Sigmoid colon (tissue), 7 donors: ENCODE measurements at places on chromosomes 11 and 22. TPM values are rescaled to one million over a fixed set of nuclear protein-coding genes. Genes with fewer than 3 reads are reported as not detected.

DNA sequence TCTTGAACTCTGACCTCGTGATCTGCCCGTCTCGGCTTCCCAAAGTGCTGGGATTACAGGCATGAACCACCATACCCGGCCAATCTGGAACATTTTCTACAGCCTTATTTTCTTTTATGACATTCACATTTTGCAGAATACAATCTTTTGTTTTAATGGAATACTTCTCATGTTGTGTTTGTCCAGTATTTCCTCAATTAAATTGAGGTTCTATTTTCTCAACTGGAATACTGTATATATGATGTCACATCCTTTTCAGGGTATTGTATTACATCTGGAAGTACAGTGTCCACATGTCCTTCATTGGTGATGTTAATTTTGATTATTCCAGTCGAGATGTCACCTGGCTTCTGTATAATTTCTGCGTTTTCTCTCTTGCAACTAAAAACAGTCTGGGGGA lies 90.8 kb upstream of the HORMAD2 start:
- no peak for DNase-seq

A4GALT gene
- total RNA-seq, result 28.6 TPM

ANKK1 gene
- total RNA-seq, result not detected

RIMBP3B gene
- not detected for total RNA-seq

DNA sequence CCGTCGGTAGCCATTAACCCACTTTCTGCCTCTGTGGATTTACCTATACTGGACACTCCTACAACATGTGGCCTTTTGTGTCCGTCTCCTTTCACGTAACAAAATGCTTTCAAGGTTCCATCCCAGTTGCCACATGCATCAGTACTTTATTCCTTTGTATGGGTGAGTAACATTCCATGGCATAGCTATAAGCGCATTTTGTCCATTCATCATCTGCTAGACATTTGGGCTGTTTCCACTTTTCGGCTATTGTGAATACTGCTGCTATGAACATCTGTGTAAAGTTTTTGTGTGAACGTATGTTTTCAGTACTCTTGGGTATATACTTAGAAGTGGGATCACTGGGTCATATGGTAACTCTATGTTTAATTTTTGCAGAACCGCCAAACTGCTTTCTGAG lies 257.2 kb downstream of the ST3GAL4 start:
- DNase-seq, result no peak

DNA sequence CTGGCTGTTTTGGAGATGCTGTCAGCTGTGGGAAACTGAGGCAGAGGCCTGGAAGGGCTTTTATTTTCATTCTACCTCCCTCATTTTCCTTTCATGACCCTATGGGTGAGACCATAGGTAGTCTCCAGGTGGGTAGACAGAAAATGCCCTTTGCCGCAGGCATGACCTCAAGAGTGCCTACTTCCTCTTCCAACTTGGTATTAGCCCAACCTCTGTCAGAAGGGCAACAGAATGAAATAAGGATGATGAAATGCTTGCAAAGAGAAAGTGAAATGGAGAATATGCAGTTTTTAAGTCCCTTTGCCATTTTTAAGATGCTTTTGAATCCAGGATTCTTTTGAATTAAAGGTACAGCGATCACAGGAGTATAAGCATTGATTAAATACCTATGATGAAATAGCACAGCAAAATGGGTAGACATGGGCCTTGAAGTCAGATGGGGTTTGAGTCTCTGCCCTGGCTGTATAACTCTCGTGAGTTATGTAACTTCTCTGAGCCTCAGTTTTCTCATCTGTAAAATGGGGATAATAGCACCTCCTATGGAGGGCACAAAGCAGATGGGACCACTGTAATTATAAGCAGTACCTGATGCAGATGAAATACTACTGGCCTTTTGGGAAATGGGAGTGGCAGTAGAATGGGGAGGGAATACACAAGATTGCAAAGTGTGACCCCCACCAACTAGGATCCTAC lies 3.7 kb downstream of the ASPHD2 start:
- DNase-seq, result no peak

DNA sequence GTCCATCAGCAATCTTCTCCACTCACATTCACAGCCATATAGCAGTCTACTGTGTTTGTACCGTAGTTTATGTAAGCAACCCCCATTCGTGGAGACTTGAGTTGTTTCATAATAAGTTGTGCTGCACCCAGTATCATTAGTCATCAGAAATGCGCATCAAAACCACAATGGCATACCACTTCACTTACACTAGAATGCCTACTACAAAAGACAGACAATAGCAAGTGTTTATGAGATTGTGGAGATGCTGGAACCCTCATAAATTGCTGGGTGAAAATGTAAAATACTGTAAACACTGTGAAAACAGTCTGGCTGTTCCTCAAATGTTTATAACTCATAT lies 133.3 kb downstream of the ATXN10 start:
- no peak for DNase-seq

- DNase-seq, result no peak
These were observed 509.4 kb upstream of the RAG2 start for GRCh38 chr11:37107415-37107814.

DDX17 gene
- total RNA-seq, result 504 TPM

DNA sequence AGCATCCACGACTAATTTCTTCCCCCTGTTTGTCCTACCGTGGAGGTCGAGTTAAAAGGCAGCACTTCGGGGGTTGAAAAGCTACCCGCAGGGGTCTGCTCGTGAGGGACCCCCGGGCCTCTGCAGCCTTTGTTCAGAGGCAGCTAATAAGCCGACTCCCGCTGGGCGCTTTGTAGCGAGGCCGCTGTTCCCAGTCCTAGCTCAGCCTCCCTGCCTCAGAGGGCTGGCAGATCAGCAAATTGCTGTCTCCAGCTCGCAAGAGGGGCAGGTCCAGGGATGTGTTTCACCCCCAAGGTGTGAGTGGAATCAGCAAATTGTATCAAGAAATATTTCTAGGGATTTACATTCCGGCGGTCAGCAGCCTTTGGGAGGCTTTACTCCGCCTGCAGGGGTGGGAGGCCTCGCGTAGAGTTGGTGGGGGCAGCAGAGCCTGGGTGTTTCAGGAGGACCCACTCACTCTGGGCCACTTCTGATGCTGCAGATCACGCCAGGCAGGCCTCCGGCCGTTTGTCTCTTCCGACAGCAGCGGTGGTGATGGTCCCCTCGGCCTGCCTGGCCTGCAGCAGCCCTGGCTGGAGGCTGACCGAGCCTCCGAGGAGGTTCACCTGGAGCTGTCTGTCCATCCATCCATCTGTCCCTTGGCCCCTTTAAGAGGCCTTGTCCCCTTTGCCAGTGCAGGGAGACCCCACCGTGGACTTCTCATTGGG lies 21.6 kb upstream of the KCNQ1OT1 start:
- no peak for DNase-seq

PRG3 gene
- total RNA-seq, result not detected

PITPNB gene
- total RNA-seq, result 135 TPM
